Cortex of kidney (tissue), 1 donor: ENCODE measurements at places on chromosomes 7 and 10.

DNA sequence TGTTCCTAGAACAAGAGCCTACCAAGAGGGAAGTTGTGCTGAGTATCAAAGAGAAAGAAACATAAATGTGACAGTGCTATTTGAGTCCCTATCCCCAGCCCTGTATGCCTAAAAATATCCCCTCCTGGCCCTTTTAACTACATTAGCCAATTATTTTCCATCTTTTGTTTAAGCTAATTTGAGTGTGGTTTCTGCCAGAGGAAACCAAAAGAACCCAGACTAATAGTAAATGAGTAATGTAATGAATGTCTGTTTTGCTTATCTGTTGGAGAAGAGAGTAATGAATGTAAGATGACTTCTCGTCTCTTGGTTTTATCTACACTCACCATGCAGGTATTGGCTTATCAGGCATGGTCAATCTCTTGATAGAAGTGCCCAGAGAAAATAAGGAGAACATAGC is 134.4 kb upstream of the CDK1 start:
- no peak for DNase-seq

DNA sequence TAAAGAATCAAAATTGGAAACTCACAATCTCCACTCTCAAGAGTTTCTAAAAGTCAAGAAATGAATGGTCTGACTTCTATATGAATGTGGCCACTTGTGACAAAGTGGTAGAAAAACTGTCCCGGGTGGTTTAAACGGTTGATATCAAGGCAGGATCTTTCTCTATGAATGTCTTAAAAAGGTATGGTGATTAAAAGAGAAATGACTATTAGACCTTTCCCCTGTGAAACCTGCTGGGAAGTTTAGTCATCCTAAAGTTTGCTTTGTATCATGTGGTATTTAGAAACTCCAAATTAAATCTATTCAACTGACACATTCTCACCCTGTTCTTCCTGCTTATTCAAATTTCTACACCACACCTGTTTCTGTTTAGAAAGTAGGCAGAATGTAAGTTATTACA is 492.5 kb downstream of the XPNPEP1 start:
- DNase-seq, result no peak

DNA sequence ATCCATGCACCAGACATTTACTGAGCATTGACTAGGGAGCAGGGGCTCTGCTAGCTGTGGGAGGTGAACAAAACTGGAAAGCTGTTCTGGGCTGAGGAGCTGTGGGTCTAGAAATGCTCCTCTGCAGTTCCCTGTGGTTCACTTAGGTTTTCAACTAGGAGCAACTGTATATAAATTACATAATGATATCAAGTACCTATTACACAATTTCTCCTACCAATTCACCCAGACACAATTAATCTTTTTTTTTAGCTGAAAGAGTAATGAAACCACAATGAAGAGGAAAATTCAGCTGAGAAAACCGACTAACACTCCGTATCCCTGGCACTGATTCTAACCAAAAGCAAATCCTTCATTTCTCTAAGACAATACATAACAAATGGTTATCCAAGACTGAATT is 39.4 kb downstream of the COL28A1 start:
- DNase-seq, result no peak

GRCh38 chr7:123805287-123805686 is 39.7 kb upstream of the HYAL4 start:
- DNase-seq, result no peak

- no peak for DNase-seq
Measured at GRCh38 chr7:121084748-121085336, 96.3 kb downstream of the CPED1 start.
